Progenitor cell of endocrine pancreas (in vitro differentiated cells): ENCODE measurements at places on chromosomes 11 and 22. TPM values are rescaled to one million over a fixed set of nuclear protein-coding genes. Genes with fewer than 3 reads are reported as not detected.

FERMT3 gene
- 5.4 and 5.9 TPM in 2 replicates for total RNA-seq

MMP20 gene
- not detected in 2 replicates for total RNA-seq

TTC38 gene
- total RNA-seq = 43.4 and 47.3 TPM in 2 replicates

DEUP1 gene
- total RNA-seq = 1.7 TPM in 2 replicates

ISX gene
- 8.9 and 12.7 TPM in 2 replicates for total RNA-seq

MPPED2 gene
- 25.9 and 32.8 TPM in 2 replicates for total RNA-seq

CAPN5 gene
- total RNA-seq = 9.5 and 10.9 TPM in 2 replicates

APLNR gene
- 0.12 TPM in 1 of 2 replicates, not detected in the other for total RNA-seq

POU2AF2 gene
- total RNA-seq = not detected in 2 replicates

TSPO gene
- 0.79 and 1.2 TPM in 2 replicates for total RNA-seq

DNA sequence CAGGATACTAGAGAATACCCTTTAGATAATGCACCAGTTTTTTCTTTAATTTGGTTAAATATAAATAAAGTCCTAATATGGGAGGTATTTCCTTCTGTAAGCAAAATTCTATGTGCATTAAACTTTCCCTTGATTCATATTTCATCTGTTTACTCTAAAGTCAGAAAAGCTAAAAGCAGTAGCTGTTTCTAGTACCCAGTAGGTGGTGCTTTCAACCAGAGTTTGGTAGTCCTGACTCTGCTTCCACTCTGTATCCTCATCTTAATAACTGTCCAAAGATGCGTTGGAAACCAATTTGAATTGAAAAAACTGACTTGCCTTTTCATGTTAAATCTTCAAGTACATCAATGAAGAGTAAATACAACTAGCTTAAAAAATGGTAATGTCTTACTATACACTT lies 1065.2 kb downstream of the JRKL start:
- no peaks in the 10 kb centered on the region for H3K27me3 ChIP-seq
- no peak for DNase-seq
- H3K4me3 ChIP-seq = no peak overlapping the region

DNA sequence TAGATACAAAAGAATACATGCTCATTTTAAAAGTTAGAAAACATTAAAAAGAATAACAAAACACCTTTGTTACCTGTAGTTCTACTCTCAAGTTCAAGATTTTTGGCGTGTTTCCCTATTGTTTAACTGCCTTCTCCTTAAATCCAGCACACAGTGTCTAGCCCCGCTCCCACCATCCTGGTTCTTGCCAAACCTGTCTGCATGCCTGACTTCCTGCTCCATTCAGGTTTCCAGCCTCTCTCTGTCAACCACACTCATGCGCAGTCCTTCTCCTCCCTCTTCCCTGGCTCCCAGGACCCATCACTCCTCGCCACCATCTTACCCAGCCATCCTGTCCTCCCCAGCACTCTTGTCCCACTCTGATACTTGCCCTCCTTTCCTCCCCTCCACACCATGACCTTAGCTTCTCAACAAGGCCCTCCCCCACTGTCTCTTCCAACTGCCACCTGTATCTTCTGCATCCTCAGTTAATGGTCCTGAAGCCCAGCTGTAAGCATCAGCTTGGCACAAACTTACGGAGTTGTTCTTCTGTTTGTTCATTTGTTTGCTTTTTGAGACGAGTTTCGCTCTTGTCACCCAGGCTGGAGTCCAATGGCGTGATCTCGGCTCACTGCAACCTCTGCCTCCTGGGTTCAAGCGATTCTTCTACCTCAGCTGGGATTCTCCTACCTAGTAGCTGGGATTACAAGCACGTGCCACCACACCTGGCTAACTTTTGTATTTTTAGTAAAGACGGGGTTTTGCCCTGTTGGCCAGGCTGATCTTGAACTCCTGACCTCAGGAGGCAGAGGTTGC lies 7.5 kb upstream of the MYH9 start:
- H3K36me3 ChIP-seq = no peaks in the 10 kb centered on the region
- peaks cover 26% of the 10 kb centered on the region for H3K4me1 ChIP-seq
- H3K27ac ChIP-seq = peak overlapping the region; percentile 73

DNA sequence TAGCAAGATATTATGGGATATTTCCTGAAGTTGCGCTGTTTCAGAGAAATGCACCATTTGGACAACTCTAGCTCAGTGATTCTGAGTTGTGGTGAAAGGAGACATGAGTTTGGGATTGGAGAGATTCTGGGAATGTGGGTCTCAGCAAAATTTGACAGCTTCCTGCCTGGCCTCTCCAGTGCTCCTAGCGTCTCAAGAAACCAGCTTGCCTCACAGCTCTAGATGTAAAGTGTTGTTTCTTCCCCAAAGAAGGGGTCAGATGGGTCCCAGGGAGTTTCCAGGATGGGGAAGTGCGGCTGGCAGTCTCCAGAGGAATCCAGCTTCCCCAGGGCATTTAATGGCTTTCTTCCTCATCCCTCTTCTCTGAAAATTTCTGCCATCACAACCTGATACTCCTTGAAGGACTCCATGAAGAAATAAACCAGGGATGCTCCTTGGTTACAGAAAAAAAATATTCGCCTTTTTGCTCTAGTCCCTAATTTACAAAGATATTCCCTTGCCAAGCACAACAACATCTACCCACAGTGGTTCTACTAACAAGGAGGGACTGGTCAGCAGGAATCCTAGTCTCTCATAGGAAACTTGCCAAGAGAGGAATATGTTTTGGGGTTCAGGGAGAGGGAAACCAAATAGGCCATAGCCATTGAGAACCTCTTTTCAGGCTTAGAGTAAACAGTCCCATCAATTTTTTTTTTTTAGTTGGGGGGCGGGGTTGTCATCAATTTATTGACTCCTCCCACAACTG lies 185.4 kb upstream of the E2F8 start:
- H3K36me3 ChIP-seq = no peaks in the 10 kb centered on the region
- H3K27ac ChIP-seq = no peak overlapping the region
- peaks cover 16% of the 10 kb centered on the region for H3K4me1 ChIP-seq
- DNase-seq = no peak
- no peaks in the 10 kb centered on the region for H3K27me3 ChIP-seq
- H3K4me3 ChIP-seq = no peak overlapping the region

- no peak for DNase-seq
- H3K36me3 ChIP-seq = no peaks in the 10 kb centered on the region
- H3K4me1 ChIP-seq = no peaks in the 10 kb centered on the region
- H3K27me3 ChIP-seq = peaks cover 30% of the 10 kb centered on the region
- H3K4me3 ChIP-seq = no peak overlapping the region
- no peak overlapping the region for H3K27ac ChIP-seq
Measured at GRCh38 chr11:119538753-119539152, 115.8 kb upstream of the THY1 start.

- H3K27ac ChIP-seq = no peak overlapping the region
- no peaks in the 10 kb centered on the region for H3K36me3 ChIP-seq
- no peak for DNase-seq
- peaks cover 19% of the 10 kb centered on the region for H3K27me3 ChIP-seq
- no peak overlapping the region for H3K4me3 ChIP-seq
Measured at GRCh38 chr22:36541831-36542411, 13.0 kb upstream of the EIF3D start.

- H3K4me3 ChIP-seq = peak overlapping the region; percentile 93
- DNase-seq = no peak
- H3K36me3 ChIP-seq = peaks cover 8% of the 10 kb centered on the region
- H3K27ac ChIP-seq = peak overlapping the region; percentile 76
- peaks cover 15% of the 10 kb centered on the region for H3K4me1 ChIP-seq
Measured at GRCh38 chr11:811446-812245, 1.9 kb downstream of the RPLP2 start.

DNA sequence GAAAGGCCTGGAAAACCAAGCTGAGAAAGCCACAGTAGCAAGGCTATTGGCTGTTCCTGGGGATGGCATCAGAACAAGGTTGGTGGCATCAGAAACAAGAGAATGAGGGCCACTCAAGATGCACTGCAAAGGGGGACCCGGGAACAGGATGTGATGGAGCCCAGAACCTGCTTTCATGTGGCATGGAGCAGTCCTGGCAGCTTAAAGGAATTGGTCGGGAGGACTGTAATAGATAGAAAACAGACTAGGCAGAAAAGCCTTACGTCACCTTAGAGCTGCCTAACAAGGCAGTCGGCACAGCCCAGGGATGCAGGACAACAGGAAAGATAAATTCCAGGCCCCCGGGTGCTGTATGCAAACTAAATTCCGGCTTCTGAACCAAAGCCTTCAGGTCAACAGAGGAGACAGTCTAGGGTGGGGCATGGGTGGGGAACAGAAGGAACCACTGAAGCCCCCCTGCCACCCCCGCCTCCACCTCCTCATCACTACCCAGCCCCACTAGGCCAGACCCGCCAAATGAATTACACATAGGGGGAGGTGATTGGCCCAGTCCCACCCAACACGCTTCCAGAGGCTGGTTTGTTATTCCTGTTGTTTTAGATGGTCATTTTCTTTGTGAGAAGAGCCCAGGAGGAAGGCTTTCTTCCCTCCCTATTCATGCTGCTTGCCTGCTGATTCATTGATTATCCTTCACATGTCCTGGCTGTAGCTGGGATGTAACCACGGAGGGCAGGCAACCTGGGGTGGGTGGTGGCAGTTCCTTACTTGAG lies 25.7 kb upstream of the LRRC55 start:
- no peak overlapping the region for H3K4me3 ChIP-seq
- H3K36me3 ChIP-seq = no peaks in the 10 kb centered on the region
- H3K27ac ChIP-seq = no peak overlapping the region
- peaks cover under 1% of the 10 kb centered on the region for H3K4me1 ChIP-seq

GRCh38 chr11:65915821-65916251 lies 3.0 kb downstream of the C11orf68 start:
- H3K4me1 ChIP-seq = peaks cover 6% of the 10 kb centered on the region
- peaks cover 5% of the 10 kb centered on the region for H3K27me3 ChIP-seq

- DNase-seq = no peak
- H3K36me3 ChIP-seq = no peaks in the 10 kb centered on the region
- H3K27me3 ChIP-seq = no peaks in the 10 kb centered on the region
- no peaks in the 10 kb centered on the region for H3K4me1 ChIP-seq
Measured at GRCh38 chr11:28384418-28384817, 276.2 kb downstream of the METTL15 start.

- no peak overlapping the region for H3K27ac ChIP-seq
- H3K4me3 ChIP-seq = no peak overlapping the region
- H3K36me3 ChIP-seq = no peaks in the 10 kb centered on the region
Measured at GRCh38 chr11:120923866-120924508, 99.9 kb upstream of the TBCEL start.

DNA sequence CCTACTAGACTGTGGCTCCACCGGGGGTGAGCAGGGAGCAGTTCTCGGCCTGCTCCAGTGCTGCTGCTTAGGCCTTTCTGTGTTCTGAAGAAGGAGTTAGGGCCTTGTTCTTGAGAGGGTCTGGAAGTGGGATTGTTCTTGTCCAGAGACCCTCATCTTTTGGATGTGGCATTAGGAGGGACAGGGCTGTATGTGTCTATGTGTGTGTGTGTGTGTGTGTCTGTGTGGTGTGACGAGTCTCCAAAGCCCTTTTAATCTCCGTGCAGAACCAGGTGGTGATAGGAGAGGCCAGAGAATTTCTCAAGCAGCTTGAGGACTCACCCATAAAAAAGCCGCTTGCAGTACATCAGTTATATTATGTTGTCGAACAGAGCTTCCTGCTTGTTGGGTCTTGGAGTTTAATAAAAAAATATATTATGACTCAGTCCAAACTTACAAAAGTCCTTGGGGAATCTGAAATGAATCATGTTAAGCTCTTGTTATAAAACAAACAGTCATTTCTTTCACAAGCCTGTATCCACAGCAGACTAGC lies 196.5 kb downstream of the TENM4 start:
- no peaks in the 10 kb centered on the region for H3K4me1 ChIP-seq
- no peak overlapping the region for H3K27ac ChIP-seq
- no peak overlapping the region for H3K4me3 ChIP-seq

DNA sequence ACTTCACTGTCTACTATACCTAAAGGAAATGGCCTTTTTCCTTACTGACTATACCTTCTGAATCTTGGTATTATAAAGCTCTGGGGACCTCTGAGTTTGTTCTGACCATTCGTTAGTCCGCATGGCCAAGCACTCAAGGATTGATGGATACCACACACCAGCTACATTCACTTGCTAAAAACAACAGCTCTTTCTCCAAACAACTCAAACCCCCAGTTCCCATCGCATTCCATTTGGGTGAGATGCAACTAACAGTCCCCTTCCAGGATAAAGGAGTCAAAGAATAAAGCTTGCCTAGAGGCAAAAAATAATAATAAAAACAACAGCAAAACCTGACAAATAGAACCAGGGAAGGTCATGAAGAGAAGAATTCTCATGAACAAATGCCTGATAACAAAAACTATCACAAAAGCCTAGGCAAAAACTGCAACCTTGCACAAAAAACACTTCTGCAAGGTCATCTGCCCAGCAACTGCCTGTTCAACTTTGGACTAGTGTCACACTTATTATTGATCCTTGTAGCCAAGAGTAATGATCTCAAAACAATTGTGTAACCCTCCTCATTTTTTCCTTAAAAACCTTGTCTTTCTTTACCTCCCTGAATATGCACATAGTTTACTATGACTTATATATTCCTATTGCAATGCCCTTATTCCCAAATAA lies 139.0 kb upstream of the GUCY1A2 start:
- no peak overlapping the region for H3K27ac ChIP-seq
- H3K36me3 ChIP-seq = no peaks in the 10 kb centered on the region
- H3K4me1 ChIP-seq = peaks cover 8% of the 10 kb centered on the region
- no peak for DNase-seq

DNA sequence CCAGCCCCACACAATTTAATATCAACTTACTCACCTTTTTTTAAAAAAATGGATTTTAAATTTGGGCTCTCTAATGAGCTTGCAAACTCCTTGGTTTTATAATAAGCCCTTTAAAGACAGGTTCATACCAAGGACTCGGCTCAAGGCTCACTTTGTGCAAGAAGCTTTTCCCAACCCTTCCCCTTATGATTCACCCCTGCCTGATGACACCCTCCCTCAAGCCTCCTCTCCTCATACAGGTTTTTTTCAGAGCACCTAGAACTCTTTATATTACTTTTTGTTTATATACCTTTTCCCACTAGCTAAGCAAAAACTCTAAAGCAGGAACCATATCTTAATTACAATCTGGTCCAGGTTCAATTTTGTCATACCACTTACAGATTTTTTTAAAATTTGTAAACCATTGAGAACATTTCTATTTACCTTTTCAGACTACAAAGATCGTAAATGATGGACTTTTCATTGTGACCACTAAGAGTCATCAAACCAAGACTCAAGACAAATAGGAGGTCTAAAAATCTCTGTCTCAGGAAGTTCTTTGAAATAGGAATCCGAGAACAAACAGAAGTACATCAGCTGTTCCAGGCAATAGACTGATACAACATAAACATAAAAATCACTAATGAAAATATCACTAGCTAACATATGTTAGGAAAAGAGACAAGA lies 13.1 kb upstream of the EXPH5 start:
- peaks cover 5% of the 10 kb centered on the region for H3K27me3 ChIP-seq
- no peak overlapping the region for H3K4me3 ChIP-seq
- H3K4me1 ChIP-seq = peaks cover 12% of the 10 kb centered on the region
- H3K27ac ChIP-seq = no peak overlapping the region
- no peaks in the 10 kb centered on the region for H3K36me3 ChIP-seq
- DNase-seq = no peak

GRCh38 chr11:112558691-112559090 lies 298.0 kb upstream of the PLET1 start:
- H3K36me3 ChIP-seq = no peaks in the 10 kb centered on the region
- H3K27ac ChIP-seq = no peak overlapping the region
- peaks cover 2% of the 10 kb centered on the region for H3K4me1 ChIP-seq

- H3K4me1 ChIP-seq = no peaks in the 10 kb centered on the region
- H3K4me3 ChIP-seq = no peak overlapping the region
- H3K27me3 ChIP-seq = peaks cover 33% of the 10 kb centered on the region
- H3K36me3 ChIP-seq = no peaks in the 10 kb centered on the region
- no peak overlapping the region for H3K27ac ChIP-seq
Measured at GRCh38 chr22:37002633-37003032, 16.6 kb downstream of the TST start.

GRCh38 chr11:128394431-128395089 lies 192.8 kb downstream of the ETS1 start:
- H3K4me1 ChIP-seq = peaks cover 2% of the 10 kb centered on the region
- H3K4me3 ChIP-seq = no peak overlapping the region
- no peaks in the 10 kb centered on the region for H3K36me3 ChIP-seq
- peaks cover 7% of the 10 kb centered on the region for H3K27me3 ChIP-seq
- no peak for DNase-seq
